ENCODE measurements at places on chromosomes 6 and 20.

- DNase-seq: no peak
Observed at GRCh38 chr6:73340048-73340447, 14.0 kb downstream of the DPPA5 start.

DNA sequence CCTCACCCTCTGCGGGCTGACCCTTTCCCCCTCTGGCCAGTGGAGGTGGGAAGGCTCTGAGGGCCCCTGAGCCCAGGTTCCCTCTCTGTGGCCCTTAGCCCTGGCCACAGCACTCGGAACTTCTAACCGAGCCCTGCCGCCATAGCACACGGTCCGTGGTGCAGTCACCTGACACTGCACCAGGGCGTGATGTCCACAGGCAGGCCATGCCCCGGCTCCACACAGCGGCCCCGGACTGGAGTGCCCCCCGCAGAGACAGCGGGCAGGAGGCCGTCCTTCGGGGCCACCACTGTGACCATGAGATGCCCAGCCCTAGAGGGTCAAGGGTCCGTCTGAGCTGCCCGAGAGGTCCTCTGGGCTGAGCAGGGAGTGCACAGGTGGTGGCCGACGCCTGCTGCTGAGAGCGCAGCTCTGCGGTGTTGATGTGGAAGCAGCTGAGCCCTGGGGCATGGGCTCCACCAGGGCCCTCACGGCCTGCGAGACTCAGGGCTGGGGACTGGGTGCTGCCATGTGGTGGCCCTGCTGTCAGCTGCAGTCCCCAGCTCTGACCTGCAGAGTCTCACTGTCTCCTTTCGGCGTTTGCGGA is 11.2 kb upstream of the BHLHE23 start:
- no peak for DNase-seq

DNA sequence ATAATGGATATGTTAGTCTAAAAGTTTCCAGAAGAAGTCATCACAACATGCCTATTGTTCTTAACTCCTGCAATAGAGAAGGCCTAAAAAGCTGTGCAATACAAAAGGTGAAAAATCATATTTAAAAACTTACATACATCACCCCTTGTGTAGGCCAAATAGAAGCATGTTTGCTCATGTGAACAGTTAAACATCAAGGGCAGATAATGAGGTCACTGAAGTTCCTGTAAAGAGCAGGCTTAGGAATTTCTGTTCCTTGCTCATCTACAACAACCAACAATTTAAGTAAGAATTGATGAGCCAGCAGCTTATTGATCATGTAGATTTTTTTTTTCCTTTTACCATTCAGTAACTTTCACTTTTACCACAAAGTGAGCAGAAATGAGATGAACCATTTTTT is 7.5 kb upstream of the NUP153 start:
- no peak for DNase-seq

DNA sequence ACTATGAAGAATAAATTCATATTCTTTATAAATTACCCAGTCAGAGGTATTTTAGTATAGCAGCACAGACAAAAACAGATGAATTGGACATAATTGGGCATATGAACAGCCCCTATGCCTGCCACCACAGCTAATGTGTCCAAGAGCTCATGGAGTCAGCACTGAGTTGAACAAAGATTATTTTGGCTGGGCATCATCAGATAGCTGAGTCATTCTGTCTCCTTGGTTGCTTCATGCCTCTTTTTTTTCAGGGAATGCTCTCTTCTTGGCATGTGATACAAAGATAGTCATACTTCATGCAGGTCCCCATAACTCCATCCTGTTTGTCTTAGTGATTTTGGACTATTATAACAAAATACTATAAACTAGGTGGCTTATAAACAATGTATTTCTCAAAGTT is 275.6 kb downstream of the TENT5A start:
- DNase-seq: no peak

GRCh38 chr6:134424165-134424797 is 106.4 kb upstream of the SGK1 start:
- DNase-seq: no peak

GRCh38 chr6:149820506-149820905 is 43.7 kb downstream of the LRP11 start:
- DNase-seq: no peak

DNA sequence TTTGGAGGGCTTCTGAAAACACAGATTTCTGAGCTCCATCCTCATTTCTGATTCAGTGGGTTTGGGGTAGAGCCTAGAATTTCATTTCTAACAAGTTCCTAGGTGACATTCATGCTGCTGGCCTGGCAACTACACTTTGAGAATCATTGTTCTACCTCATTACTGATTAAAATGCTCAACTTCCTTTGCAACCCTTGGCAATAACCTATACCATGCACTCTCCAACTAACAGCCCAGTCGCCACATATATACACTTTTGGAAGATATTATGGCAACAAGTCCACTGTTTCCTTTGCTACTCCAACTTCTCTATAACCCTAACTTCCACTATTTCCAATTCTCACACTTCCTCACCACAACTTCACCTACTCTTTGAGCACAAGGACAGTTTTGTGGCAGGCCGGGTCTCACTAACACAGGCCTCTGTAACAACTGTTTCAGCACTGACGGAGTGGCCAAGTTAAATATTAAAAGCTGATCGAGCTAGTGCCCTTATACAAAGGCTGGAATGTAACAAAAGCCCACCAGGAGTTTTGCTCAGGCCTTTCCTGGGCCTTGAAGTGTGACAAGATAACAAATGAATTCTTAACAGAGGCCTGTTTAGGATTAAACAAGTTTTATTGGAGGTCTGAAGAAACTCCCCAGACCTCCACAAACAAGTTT is 32.1 kb upstream of the RAB23 start:
- DNase-seq: no peak

GRCh38 chr6:91961671-91962070 is 1374.8 kb upstream of the MAP3K7 start:
- DNase-seq: no peak

- no peak for DNase-seq
Observed at GRCh38 chr6:167108278-167108677, 14.6 kb upstream of the CCR6 start.

GRCh38 chr20:34216382-34216742 is 24.9 kb upstream of the ASIP start:
- DNase-seq: no peak

DNA sequence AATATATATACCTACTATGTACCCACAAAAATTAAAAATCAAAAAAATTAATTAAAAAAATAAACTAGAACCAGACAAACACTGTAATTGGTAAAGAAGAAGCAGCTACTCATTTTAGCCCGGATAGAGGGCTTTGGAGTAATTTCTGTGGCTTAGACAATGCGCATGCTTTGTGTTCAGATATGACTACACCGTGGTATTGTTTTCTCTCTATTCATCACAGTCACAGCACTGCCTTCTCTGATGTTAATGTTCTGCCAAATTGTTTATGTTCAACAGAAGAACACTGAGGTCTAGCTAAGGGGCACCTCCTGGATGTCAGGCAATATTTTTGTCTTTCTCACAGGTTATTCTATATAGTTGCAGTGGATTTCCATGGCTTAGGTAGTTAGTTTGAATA is 77.5 kb upstream of the GJE1 start:
- peak; percentile 8 for DNase-seq

DNA sequence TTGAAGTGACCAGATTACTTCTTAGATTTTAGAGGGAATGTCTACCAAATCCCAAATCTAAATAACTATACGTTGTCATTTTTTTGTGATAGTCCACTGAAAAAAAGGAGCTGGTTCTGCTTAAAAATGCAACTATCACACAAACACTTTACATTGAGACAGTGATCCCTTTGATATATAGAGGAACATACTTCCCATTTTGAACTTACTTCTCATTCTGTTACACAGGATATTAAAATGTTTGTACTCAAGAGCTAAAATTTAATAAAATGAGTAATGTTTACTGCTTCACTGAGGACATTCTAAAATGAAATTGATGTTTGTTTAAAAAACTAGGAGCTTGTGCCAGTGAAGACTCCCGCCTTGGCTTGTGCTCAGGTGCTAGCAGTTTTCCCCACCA is 174.1 kb downstream of the CARMIL1 start:
- DNase-seq: no peak

GRCh38 chr20:24612799-24613775 is 143.7 kb downstream of the SYNDIG1 start:
- no peak for DNase-seq

GRCh38 chr6:78623554-78623953 is 243.8 kb upstream of the IRAK1BP1 start:
- no peak for DNase-seq
